Activated T-cell treated with anti-CD3 and anti-CD28 coated beads for 1 hour (primary cell): ENCODE measurements at places on chromosomes 2 and 18.

GRCh38 chr18:46958209-46958608 is 40.8 kb downstream of the KATNAL2 start:
- no peak for DNase-seq

DNA sequence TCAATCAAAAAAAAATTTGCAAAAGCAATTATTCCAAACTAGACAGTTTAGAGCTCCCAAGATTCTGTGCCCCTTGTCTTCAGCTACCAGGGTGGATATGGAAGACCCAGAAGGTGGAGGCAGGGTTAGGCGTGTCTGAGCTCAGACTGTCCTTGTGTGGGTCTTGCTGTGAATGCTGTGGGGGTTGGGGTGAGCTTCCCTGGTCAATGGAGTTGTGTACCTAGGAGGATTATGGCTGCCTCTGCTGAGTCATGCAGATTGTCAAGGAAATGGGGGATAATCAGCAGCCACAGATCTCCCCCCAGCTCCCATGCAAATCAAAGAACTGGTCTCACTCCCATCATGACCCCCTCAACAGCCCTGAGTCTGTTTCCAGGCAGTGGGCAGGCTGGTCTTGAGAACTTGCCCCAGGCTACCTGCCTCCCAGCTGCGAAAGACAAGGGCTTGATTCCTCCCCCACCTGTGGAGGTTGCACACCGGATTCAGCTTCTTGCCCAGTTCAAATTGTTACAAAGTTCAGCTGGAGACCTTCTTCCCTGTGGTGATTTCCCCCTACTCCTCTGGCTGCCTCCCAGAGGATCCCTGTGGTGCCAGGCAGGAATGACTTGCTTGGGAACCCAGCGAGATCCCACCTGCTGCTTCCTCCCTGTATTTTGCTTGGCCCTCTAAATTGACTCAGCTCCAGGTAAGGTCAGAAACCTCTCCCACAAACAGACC is 77.0 kb downstream of the RAD51AP2 start:
- DNase-seq = no peak

DNA sequence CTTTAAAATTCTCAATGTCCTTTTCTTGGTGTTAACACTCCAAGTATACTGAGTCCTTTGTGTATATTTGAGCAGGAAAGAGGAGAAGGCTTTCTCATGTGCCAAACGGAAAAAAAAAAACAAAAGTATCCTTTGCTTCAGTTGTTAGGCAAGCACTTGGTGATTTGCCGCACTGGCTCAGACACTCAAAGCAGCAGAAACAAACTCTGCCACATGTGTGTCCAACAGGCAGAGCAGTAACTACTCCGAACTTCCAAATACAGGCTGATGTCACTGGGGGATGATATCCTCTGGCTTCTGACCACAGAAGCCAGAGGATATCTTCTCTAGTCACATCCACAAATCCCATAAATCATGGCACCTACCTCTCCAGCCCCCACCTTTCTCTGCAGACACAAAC is 108.0 kb upstream of the SALL3 start:
- DNase-seq = no peak

DNA sequence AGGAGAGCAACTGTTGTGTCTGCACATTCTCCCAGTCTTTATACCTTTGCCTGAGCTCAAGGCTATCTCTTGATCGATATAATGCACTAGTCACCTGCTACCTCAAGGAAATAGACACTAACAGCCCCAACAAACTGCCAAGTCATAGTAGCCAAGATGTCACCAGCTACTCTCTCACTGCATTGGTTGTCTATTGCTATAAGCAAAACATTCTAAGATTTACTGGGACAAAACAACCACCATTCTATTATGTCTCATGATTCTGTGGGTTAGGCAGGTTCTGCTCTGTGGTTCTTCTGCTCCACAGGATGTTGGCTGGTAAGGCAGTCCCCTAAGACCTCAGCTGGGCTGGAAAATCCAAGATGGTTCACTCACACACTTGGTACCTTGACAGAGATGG is 28.5 kb upstream of the MLPH start:
- DNase-seq = no peak

DNA sequence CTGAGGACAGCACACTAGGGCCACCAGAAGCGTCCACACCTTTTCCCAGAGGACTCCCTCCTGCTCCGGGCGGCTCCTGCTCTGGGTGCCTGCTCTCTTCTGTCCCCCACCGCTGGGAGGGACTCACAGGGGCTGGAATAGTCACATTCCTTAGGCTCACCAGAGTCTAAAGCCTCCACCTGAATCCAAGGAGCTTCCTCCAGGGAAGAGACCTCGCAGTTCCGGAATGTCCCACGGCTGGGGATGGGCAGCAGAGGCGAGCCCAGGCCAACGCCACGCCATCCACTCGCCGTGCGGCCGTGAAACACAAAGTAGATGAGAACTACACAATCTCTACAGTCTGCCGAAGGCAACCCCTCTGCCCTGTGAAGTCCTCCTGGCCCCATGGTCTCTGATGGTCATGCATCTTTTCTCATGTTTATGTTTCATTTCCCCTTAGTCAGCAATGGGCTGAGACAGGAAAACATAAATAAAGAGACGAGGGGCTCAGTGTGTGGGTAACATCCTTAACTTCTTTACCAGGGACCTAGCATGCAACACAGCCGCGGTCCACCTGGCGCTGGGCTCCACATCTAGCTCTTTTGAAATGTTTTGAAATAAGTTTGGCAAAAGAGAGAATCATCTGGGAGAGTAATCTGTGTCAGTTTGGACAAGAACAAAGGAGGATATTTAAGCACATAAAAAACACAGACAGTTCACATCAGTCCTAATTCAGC is 98.4 kb downstream of the PXDN start:
- no peak for DNase-seq

GRCh38 chr2:58862244-58862643 is 621.1 kb upstream of the FANCL start:
- DNase-seq = no peak

GRCh38 chr18:35437836-35438235 is 59.9 kb downstream of the INO80C start:
- no peak for DNase-seq

DNA sequence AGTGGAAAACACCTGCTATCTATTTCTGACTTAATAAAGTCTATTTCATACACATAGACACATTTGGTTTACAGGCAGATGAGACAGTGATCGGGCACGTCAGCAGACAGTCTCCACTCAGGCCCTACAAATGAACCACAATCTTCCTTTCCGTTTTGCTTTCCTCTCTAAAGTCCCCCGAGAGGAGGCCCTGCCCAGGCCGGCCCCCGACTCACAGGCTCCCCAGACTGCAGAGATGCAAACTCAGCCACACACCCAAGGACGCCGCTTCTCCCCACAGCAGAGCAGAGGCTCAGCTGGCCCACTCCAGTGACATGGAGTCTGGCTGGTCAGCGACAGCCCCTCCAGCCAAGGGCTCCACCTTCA is 9.3 kb upstream of the MTERF4 start:
- no peak for DNase-seq

GRCh38 chr2:113692698-113693428 is 63.6 kb downstream of the SLC35F5 start:
- DNase-seq = no peak

DNA sequence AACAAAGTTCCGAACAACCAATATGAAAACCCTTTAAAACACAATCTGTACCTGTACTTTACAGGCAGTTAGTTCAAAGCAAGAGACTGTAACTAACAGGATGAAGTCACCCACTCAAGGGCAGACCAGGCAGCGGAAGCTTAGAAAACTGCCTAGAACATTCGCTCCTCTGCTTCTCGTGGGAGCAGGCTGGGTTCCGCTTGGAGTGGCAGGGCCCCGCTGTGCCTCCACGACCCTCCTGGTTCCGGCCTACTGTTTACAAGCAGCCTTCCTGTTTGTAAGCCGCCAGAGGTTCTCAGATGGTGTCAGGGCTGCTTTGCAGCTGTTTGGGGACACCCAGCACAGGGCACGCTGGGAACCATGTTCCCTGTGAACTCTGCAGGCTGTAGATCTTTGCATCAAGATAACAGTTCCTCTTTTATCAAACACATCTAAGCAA is 31.3 kb downstream of the CIB4 start:
- DNase-seq = no peak

- DNase-seq = no peak
Observed at GRCh38 chr2:65350651-65351056, 81.7 kb downstream of the SPRED2 start.

DNA sequence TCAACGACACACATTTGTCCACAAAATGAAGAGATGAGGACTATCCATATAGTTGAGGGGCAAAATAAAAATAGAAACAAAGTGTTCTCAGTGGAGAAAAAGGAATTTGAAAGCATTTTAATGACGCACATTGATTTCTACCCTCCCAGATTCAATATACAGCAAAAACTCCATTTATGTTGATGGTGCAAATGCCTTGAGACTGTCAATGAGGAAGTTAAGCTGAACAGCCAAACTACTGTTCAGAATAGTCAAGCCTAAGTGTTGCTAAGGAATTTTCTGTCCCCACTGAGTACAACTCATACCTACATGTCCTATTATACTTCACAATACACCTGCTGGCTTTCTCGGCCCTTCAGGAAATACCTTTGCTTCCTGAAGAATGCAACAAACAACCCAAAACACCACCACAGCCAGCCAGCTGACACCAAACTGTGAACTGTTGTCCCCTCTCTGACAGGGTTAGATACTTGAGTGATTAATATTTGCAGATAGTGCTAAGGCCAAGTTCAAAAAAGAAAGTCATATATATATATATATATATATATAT is 27.8 kb upstream of the DARS1 start:
- no peak for DNase-seq

DNA sequence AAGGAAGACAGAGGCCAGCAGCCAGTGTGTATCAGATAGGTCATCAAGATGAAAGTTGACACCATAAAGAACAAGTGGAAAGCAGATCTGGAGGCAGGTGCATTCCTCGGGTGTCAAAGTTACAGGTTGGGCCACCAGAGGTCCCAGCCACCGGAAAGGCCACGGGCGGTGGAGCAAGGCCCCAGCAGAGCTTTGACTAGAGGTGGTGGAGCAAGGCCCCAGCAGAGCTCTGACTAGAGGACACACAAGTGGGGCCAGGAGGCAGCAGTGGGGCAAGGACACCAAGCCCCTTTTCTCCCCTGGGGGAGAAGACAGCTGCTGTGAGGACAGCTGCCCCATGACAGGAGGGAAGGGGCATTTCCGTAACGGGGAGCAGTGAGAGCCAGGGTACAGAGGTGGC is 115.1 kb downstream of the GYPC start:
- no peak for DNase-seq

GRCh38 chr2:16246281-16246850 is 306.0 kb downstream of the MYCN start:
- no peak for DNase-seq

- DNase-seq = no peak
Observed at GRCh38 chr18:21406116-21406515, 164.1 kb downstream of the GREB1L start.

DNA sequence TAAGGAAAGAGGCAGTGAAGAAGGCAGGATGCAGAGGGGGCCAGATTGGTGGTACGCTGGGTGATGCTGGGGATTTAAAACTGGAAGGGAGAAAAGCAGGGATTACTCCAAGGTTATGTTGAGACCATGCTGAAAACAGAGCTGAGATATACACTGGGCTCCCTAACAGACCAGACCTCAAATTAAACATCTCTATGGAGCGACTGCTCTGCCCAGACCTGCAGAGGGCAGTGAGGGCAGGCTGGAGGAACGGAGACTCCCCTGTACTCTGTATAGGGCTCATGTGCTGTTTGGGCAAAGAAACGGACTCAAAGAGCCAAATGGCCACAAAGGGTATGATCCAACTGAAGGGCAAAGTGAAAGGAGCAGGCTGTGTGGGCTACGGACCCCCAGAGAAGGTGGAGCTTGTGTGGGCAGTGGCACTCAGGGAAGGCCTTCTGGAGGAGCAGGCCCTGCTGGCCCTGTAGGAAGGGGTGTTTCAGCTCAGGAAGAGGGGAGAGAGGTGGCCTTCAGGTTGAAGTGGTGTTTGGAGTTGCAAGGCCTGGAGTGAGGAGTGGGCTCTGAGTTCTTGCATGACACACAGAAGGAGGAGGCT is 4.8 kb upstream of the CELF4 start:
- DNase-seq = no peak

GRCh38 chr18:76721207-76721996 is 101.0 kb upstream of the ZNF236 start:
- peak; percentile 43 for DNase-seq

DNA sequence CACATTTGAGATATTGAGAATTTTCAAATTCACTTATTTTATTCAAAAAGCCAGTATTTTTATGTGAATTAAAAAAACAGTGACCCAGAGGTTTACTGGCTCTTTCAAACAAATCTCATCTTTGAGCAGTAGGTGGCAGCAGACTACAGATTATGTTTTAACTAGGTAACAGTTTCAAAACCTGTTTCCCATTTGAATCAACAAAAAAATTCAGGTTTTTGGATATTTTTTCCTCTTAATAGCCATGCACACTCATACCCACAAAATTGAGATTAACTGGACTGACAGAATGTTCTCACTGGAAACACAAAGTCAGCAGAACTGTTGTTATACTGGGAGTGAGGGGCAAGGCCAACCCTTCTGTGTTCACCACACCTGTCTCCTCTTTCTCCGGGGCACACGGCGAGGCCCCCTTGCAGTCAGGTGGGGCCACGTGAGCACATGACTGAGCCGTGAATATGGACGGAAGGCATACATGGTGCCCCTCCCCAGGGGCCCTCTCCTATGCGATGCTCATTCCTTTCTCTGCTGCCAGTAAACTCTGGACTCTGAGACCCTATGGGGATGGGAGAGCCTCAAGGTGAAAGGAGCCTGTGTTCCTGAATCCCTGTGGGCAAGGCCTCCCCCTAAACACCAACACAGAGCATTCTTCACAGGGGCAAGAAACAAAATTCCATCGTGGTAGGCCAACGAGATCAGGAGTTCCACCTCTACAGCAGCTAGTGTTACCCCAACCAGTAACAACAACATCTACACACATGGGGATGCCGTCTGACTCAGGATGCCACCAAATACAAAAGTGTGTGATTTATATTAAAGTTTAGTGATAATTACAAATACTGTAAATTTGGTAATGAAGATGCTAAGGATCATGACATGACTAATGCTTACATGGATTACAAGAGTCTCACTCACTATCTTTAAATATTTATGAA is 80.4 kb downstream of the LPIN2 start:
- DNase-seq = no peak

- no peak for DNase-seq
Observed at GRCh38 chr2:135169900-135170753, 118.0 kb downstream of the RAB3GAP1 start.

GRCh38 chr2:2698182-2699120 is 367.4 kb upstream of the MYT1L start:
- DNase-seq = no peak

- no peak for DNase-seq
Observed at GRCh38 chr2:108946442-108946841, 42.6 kb downstream of the EDAR start.
